Urothelium cell line (cell line): ENCODE measurements at places on chromosomes 5 and 9.

- DNase-seq: no peak
Measured at GRCh38 chr5:67904366-67904765, 311.2 kb upstream of the PIK3R1 start.

- no peak for DNase-seq
Measured at GRCh38 chr5:14316471-14316870, 173.3 kb downstream of the TRIO start.

- DNase-seq: no peak
Measured at GRCh38 chr5:45225571-45226031, 416.9 kb downstream of the MRPS30 start.

GRCh38 chr5:179267671-179268083 lies 77.6 kb downstream of the ADAMTS2 start:
- no peak for DNase-seq

GRCh38 chr5:169648725-169649310 lies 11.7 kb downstream of the DOCK2 start:
- no peak for DNase-seq

DNA sequence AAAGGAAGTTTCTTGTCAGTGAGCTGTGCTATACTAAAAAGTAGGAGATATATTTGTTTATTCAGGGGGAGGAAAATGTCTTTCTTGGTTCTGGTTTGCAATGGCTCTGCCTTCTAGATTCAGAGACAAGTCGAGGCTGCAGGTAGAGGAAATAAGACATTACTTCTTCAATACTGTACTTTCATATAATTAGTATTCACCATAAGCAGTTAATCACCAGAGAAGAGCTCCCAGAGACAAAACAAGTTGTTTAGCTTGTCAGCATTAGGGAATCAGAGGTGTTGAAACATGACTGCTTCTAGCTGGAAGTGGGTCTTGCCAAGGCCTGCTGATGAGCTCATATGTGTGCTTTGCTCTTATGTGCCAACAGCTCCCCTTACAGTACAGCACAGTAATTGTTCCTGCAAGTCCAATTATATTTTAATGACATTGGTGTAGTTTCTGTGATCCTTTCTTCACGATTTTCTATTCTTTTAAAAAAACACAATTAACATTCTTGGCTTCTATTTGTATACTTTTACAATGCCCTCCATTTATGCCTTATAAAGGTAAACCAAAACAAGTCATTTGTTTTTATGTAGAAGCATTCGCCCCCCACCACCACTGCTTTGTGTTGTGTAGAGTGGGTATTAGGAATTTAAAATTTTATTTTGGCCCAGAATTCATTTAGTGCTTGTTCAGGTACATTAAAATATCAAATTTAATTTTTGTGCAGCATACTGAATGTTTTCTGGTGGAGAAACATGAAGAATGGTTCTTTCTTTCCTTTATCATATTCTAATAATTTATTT lies 112.2 kb downstream of the RPS23 start:
- DNase-seq: peak; percentile 62

DNA sequence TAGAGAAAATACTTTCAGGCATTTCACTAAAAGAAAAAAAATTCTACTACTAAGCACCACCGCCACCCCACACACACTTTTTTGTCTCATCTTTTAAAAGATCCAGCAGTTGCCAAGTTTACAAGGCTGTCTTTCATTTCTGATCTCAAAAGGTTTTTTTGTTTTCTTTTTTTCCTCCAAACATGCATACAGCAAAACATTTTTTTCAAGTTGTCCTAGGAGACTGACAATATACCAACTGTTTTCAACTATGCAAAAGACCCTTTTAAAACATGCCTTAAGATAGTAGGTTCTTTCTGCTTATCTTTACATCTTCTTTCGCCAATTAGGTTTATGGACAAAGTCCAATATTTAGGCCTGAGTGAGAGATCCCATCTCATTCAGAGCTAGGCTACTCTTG lies 65.2 kb downstream of the HMHB1 start:
- DNase-seq: no peak

- no peak for DNase-seq
Measured at GRCh38 chr5:108430931-108431608, 49.2 kb upstream of the FBXL17 start.

GRCh38 chr5:127440831-127441230 lies 76.6 kb upstream of the PRRC1 start:
- DNase-seq: no peak

DNA sequence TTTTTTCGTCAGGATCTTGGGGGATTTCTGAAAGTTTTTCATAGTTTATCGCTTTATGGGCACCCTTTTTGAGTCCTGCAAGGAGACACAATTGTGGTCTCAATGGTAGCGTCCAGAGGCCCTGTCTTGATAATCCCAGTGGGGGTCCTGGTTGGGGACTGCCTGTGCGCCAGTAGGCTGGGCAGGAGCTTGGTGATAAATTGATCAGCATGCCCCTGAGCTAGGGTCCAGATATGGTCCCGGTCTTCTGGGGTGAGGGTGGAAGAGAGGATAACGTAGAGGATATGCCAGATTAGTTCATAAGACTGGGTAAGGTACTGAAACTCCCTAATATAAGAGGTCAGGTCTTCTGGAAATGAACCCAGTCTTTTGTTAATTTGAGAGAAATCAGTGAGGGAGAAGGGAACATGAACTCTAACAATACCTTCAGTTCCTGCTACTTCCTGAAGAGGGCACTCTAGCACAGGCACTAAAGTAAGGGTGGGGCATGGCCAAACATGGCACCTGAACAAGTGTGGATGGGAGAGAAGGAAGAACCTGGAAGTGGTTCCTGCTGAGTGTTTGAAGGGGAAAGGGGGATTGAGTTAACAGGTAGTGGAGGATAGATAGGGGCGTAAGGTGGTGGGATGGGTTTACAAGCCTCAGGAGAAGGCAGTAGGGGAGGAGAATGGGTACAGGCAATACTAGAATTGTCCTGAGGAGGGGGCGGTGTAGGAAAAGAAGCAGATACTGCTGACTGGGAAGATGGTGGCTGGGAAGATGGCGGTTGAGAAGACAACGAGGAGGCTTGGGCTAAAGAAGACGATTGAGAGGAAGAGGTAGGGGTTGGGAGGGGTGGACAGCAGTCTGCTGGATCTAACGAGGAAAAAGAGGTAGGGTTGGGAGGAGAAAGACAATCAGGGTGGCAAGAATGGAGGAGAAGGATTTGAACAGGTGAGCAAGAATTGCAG lies 33.8 kb upstream of the ANXA2R start:
- DNase-seq: peak; percentile 58

DNA sequence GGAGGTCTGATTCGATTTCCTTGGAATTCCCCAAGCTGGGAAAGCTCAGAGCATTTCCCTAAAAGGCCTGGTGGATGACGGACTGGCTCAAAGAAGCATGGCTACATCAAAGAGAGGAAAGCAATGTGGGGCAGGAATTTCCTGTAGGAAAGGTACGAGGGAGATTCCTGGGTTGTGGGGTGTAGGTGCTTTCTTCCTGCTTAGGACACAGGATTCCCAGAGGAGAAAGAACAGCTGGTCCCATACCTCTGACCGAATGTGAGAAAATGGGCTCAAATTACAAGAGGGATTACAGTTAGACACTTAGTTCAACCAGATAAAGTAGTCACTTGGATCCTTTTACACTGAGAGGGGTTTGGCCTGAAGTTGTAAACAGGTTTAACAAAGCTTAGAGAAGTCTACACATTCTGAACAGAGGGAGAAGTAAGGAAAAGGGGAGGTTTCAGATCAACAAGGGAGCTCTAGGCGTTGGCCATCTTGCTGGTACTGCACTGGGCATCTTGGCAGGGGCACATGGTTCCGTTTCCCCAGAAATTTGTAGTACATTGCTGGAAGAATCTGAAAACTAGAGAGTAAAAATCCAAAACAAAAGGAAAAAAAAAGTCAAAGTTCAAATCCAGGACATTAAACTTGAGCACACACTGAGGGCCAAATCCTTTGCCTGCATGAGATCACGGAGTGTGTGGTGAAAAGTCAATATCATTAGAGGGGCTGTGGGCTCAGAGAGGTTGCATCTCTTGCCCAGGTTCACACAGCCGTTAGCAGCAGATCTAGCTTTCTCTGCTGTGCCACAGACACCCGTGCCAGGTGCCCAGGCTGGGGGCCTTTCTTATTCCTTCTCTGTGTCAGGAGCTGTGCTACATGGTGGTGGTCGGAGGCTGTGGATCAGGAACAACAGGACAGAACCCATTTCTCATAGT lies 171.3 kb downstream of the RGS3 start:
- DNase-seq: no peak

GRCh38 chr5:84831701-84832100 lies 447.0 kb upstream of the EDIL3 start:
- no peak for DNase-seq

GRCh38 chr5:109374625-109375024 lies 35.1 kb downstream of the PJA2 start:
- no peak for DNase-seq

DNA sequence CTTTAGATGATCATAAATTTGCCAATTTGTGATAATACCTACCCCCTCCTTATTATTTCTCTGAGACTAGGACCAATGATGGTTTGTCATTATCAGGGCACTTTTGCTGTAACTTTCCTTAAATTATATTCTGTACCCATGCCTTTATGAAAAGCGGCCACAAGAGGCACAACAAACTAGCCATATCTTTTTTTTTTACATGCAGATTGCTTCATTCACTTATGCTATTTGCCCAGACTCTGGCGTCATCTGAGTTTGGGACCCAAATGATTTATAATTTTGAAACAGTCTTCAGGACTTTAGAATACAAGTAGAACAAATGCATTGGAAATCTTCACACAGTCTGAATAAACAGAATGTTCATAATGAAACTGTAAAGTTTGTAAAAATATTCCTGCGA lies 408.1 kb downstream of the MAT2B start:
- no peak for DNase-seq

DNA sequence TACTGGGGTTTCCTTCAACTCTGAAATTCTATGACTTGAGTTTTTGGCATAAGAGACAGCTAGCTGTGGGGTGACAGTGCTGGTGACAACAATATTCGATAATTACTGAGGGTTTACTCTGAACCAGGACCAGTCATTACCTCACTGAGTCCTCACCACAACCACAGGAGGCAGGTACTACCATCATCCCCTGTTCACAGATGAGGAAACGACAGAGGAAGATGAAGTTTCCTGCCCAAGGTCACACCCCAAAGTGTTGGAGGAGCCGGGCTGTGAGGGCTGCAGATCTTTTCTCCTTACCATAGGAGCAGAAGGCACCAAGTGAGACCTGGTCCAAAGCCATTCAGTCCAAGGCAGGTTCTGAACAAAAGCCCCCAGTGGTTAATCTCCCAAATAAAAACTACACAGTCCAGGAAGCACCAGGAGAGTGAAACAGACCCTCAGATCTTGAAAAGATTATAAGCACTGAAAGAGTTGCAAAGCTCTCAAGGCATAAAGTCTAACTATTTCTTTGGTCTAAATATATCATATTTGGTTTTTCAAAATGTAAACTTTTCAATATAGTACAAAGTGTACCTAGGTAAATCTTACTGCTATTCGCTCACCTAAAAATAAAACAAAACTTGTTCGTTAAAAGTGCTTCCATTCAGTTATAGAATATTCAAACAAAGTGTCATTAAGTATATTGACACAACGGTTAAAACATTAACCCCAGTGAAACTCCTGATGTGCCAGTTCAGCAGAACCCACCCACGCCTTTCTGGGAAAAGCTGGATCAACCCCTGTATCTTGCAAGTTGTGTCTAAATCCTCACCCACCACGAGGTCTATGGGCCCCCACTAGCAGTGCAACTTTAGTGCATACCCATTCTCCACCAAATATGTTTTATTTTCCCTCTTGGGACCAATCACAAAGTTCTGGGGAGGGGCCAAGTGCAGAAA lies 82.6 kb upstream of the EQTN start:
- DNase-seq: no peak

- DNase-seq: no peak
Measured at GRCh38 chr5:152546493-152546892, 141.4 kb upstream of the NMUR2 start.

GRCh38 chr5:74179179-74179578 lies 461.3 kb downstream of the ENC1 start:
- peak; percentile 18 for DNase-seq

DNA sequence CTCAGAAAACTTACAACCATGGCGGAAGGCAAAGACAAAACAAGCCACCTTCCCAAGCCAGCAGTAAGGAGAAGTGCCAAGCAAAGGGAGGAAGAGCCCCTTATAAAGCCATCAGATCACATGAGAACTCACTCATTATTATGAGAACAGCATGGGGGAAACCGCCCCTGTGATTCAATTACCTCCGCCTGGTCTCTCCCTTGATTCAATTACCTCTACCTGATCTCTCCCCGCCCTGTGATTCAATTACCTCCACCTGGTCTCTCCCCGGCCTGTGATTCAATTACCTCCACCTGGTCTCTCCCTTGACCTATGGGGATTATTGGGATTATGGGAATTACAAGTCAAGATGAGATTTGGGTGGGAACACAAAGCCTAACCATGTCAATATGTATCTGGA lies 467.3 kb upstream of the FTMT start:
- DNase-seq: no peak

GRCh38 chr9:109238655-109239054 lies 71.6 kb upstream of the FRRS1L start:
- DNase-seq: peak; percentile 29

GRCh38 chr5:133610489-133611356 lies 1.6 kb downstream of the FSTL4 start:
- DNase-seq: peak; percentile 89

DNA sequence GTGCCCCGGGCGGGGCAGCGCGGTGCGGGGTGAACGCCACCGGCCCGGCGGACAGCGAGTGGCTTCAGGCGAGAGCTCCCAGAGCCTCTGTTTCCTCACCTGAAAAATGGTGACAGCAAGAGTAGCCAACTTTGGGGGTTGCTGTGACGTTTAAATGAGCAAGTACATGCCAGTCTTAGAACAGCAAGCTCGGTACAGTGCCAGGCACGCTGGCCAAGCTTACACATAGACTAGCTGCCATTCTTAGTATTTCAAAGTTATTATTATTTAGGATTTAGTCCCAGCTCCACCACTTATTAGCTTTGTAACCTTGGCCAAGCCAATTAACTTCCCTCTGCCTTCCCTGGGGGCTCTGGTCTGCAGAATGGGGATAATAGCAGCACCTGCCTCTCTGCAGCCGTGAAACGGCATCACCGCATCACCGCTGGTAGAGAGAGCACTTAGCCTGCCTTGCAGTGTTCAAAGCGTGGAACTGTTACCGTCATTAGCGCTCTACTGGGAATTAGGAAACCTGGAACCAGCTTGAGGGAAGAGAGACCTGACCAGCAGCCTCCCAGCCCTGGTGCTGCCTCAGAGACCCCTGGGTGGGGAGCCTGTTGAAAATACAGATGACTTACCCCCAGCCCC lies at the start of gene C9orf50:
Gene C9orf50 (minus strand): TSS at position 433 of the 627 bp plus-strand sequence. CDS start 527 bp downstream, outside the sequence.
- no peak for DNase-seq
